Stimulated activated CD8-positive, alpha-beta memory T cell treated with anti-CD3 and anti-CD28 coated beads, Interleukin-7, amount 100 ng/mL, for 1 hour (primary cell): ENCODE measurements at places on chromosomes 13 and 19.
A peak's percentile ranks its signal among the peaks of the same experiment; 100 is the strongest.

DNA sequence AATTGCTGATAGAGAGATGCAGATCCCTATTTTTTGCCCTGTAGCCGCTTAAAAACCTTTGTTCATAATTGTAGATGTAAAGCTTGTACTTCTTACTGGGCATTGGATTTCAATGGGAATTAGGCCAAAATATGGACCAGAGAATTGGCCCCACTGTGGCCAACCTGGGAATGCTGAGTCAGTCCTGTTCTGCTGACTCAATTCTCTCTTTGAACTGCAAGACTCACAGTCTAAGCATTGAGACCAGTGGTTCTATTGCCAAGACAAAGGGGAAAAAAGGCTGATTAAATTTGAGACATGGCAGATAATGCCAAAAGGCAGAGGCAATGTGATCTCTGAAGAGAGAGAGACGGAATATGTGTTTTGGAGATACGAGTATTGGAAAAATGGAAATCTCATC lies 72.5 kb upstream of the UBL3 start:
- DNase-seq, result no peak

DNA sequence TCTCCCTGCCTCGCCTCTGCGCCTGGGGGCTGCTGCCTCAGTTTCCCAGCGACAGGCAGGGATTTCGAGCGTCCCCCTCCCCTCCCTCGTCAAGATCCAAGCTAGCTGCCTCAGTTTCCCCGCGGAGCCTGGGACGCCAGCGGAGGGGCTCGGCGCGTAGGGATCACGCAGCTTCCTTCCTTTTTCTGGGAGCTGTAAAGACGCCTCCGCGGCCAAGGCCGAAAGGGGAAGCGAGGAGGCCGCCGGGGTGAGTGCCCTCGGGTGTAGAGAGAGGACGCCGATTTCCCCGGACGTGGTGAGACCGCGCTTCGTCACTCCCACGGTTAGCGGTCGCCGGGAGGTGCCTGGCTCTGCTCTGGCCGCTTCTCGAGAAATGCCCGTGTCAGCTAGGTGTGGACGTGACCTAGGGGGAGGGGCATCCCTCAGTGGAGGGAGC lies 722 bp upstream of the ICAM1 start:
- DNase-seq, result no peak

DNA sequence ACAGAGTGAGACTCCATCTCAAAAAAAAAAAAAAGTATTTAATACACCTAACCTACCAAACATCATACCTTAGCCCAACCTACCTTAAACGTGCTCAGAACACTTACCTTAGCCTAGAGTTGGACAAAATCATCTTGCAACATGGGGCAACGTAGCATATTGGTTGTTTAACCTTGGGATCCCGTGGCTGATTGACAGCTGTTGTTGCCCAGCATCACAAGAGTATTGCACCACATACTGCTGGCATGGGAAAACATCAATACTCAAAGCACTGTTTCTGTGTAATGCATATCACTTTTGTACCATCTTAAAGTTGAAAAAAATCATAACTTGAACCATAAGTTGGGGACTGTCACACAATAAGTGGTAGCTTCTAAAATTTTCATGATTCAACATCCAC lies 73.8 kb upstream of the MIR17HG start:
- no peak for DNase-seq

- DNase-seq, result no peak
These were observed 490.7 kb upstream of the GPC6 start for GRCh38 chr13:92735909-92736308.

- no peak for DNase-seq
These were observed 682 bp downstream of the PIK3R2 start for GRCh38 chr19:18153556-18154134.

GRCh38 chr19:12668932-12669269 lies 2.3 kb downstream of the WDR83 start:
- DNase-seq, result peak; percentile 30

- no peak for DNase-seq
These were observed 348.3 kb downstream of the LIG4 start for GRCh38 chr13:107866941-107867623.

DNA sequence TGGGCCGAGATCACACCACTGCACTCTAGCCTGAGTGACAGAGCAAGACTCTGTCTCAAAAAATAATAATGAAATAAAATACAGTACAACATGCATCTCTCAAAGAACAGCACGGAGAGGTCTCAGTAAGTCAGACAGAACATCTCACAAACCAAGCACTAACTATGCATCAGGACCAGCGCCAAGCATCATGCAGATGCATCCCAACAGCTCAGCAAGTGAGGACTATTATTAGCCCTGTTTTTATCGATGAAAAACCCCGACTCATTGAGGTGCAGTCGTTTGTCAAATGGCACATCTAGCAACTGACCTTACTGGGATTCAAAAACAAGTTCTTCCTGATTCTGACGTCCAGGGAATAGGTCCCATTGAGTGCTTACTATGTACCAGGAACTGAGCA lies 3.8 kb downstream of the C19orf47 start:
- DNase-seq, result no peak

DNA sequence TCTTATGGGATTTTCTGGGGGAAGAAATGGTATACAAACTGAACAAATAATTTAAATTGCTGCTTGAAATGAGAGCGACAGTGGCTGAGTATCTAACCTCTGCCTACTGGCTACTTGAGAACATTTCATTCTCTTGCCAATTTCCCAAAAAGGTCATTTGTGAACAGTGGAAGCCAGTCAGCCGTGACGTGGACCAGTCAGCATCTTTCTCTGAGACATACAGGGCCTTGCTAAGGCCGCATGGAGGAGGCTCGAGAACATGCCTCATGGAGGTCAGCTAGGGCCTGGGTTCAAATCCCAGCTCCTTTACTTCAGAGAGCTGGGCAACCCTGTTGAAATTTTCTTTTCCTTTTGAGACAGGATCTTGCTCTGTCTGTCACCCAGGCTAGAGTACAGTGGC lies 20.3 kb downstream of the ZC3H4 start:
- DNase-seq, result no peak

- no peak for DNase-seq
These were observed 1000.6 kb downstream of the OLFM4 start for GRCh38 chr13:54029226-54029625.

DNA sequence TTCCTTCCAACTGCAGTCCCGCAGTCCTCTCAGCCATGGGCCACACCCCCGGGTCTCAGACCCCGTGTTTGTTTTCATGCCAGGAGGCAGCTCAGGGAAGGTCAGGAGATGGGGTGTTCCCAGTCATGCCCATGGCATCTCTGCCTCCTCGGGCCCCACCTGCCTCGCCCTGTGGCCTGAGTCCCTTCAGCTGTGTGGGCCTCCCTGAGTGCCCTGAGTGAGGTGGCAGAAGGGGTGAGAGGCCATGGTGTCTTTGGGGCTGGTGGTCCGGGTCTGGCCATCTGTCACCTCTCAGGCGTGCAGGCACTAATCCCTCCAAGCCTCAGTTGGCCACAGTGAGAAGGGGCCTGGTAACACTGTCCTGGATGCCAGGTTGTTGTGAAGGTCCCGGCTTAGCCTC lies 10.9 kb upstream of the KDM4B start:
- no peak for DNase-seq

DNA sequence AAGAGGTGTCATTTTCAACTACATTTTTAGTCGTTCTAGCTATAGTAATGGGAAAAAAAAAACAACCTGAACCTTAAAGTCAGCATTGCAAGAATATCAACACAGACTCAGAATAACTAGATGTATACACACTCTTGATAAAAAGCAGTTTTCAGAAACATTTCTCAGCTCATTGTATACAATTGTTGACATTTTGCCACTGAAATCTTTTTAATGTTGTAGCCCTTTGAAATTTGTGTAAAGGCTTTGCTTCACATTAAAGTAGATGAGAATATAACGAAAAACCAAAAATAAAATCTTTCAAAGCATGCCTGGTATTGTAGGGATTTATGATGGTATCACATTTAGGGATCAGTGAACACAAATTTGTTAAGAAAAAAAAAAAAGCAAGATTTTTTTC lies 87.2 kb upstream of the SLC10A2 start:
- no peak for DNase-seq

DNA sequence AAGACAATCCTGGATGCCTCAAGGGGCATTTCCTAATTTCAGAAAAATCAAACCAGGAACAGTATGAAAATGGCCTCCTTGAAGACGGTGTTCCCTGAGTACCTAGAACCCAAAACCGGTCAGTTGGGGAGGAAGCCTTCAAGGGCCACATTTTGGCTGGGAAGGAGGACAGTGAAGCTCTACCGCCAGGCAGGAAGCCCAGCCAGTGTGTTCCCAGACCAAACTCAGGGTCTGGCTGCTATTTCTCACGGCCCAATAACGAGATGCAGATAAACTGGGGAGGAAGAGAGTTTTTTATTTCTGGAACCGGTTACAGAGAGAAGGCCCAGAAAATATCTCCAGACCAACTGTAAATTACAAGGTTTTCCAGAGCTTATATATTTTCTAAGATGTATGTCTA lies 24.3 kb upstream of the CEACAM21 start:
- no peak for DNase-seq

DNA sequence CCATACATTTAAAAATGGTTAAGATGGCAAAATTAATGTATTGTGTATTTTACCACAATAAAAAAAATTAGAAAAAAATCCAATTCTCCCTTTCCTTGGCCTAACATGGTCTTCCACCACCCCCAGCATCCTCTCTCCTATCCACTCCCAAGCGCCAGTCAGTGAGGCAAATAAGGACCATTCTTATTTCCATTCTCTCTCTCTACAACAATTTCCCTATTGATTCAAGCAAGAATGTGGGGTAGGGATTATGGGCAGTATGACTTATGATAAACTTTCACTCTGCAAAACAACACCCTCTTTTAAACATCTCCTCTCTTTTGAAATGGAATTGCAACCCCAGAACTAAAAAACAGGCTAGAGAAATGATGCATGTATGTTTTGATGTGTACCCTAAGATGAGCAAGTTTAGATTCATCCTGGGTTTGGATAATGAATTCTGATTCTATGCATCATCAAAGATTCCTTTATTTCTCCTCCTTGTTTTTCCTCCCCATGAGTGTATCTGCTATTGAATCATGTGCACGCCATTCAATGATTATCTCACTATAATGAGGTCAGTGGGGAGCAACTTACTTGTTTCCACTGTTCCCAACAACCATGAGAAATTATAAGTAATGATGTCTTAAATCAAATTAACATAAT lies 3.5 kb downstream of the STARD13 start:
- no peak for DNase-seq

DNA sequence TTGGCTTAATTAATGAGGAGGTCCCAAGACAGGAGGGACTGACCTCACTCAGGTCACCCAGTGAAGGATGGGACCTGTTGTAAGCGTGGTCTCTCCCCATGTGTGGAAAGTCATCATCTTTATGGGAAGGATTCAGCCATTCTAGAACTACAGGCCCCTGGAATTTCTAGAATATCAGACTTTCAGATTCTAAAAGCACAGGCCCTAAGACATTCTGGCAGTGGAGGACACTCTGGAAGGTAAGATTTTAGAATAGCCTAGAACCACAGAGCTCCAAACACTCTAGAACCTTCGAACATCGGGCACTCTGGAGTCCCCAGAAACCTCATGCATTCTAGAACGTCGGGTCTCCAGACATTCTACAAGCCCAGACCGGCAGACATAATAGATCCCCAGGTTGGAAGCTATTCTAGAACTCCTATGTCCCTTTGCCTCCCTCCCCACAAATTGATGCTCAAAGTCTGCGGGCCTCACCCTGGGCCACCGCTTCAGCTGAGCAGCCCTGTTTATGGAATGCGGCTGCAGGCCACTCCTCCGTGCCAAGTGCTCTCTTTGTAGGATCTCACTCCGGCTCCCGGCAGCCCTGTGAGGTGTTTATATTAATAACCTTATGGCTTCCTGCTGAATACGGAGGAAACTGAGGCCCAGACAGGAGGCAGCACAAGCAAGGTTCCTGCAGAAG lies 1.9 kb upstream of the KLK15 start:
- DNase-seq, result no peak

DNA sequence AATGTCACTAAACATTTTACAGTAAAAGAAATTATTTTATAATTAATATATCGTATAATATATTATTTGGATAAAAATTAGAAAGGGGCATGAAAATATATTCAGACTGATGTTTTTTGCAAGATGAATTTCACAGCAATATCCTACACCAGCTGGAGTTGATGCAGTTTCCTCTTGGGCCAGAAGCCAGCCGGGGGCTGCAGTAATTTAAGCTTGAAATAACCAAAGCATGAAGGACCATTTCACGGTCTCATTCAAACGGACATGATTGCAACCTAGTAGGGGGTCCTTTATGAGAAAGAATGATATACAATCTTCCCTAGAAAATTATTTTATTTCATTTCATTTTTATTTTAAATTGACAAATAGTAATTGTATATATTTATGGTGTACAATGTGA lies 797.2 kb upstream of the PCDH9 start:
- no peak for DNase-seq

DNA sequence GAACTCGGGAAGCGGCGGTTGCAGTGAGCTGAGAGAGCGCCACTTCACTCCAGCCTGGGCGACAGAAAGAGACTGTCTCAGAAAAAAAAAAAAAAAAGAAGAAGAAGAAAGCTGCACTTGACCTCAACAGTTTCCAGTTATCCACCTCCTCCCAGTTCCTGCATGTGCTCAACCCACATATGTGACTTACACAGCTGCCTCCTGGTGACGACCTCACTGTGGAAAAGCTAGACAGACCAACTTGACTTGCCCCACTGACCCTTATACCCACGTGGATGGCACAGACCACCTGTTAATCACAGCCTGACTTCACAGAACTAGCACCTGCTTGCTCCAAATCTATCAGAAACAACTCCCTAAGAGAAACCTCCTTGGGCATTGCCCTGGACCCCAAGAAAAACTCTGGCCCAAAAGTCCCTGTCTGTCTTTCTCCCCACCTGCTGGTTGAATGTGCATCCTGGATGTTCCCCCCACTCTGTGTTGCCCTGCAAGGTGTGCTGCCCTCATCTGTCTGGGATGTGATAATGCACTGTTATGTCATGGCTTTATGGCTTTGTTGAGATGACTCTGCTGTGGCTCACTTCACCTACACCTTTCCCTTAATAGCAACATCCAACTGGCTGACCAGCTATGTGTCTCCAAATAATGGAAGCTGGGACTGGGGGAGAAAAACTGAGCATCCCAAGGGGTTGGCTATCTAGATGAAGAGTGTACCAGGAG lies 2.8 kb downstream of the ZNF20 start:
- DNase-seq, result no peak

DNA sequence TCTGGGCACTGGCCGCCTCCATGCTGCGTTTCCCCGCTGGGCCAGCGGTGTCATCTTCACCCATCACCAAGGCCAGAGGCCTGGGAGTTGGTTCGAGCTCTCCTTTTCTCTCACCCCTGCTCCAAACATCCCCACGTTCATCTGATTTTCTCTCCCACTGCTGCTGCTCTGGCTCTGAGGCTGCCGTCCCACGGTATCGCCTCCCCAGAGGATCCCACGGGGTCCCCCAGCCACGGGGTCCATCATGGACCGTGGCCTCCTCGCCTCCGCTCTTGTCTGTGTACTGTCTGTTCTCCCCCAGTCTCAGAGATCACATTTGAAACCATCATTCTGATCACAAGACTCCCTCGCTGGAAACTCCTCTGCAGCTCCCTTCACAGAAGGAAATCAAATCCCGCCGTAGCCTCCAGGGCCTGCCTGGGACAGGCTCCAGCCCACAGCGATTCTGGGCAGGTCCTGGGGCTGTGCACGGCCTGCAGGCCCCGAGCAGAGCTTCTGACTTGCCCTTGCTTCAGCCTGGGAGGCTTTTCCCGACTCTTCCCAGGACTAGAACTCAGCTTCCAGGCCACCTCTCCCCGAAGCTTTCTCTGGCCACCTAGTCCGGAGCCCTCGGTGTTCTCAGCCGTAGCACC lies 64.2 kb downstream of the SOX1 start:
- DNase-seq, result no peak

GRCh38 chr13:29230299-29230845 lies 365.1 kb downstream of the SLC7A1 start:
- DNase-seq, result no peak

GRCh38 chr13:59689057-59689456 lies 474.7 kb downstream of the DIAPH3 start:
- no peak for DNase-seq

GRCh38 chr13:99158846-99159245 lies 41.8 kb upstream of the UBAC2 start:
- no peak for DNase-seq
